ENCODE measurements at places on chromosomes 13 and 19.

DNA sequence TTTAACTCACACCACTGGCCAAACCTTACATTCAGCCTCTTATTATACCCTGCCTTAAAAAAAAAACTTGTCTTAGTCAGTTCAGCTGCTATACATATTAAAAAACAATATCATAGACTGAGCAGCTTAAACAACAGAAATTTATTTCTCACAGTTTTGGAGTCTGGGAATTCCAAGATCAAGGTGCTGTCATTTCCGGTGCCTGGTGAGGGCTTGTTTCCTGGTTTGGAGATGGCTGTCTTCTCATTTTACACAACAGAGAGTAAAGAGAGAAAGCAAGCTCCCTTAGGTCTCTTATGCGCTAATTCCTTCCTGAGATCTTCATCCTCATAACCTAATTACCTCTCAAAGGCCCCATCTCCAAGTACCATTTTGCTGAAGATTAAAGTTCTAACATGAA is 769.2 kb downstream of the DIAPH3 start:
- DNase-seq, result no peak

GRCh38 chr13:51541809-51542258 is 42.4 kb upstream of the WDFY2 start:
- DNase-seq, result no peak

DNA sequence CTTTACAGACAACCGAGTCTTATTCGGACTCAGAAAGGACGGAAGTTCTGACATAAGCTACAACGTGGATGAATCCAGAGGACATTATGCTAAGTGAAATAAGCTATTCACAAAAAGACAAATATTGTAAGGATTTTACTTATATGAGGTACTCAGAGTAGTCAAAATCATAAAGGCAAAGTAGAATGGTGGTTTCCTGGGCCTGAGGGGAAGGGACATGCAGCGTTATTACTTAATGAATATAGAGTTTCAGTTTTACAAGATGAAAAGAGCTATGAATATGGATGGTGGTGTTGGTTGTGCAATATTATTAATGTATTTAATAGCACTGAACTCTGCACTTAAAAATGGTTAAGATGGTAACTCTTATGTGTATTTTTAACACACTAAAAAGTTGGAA is 419.1 kb upstream of the SGCG start:
- DNase-seq, result no peak

DNA sequence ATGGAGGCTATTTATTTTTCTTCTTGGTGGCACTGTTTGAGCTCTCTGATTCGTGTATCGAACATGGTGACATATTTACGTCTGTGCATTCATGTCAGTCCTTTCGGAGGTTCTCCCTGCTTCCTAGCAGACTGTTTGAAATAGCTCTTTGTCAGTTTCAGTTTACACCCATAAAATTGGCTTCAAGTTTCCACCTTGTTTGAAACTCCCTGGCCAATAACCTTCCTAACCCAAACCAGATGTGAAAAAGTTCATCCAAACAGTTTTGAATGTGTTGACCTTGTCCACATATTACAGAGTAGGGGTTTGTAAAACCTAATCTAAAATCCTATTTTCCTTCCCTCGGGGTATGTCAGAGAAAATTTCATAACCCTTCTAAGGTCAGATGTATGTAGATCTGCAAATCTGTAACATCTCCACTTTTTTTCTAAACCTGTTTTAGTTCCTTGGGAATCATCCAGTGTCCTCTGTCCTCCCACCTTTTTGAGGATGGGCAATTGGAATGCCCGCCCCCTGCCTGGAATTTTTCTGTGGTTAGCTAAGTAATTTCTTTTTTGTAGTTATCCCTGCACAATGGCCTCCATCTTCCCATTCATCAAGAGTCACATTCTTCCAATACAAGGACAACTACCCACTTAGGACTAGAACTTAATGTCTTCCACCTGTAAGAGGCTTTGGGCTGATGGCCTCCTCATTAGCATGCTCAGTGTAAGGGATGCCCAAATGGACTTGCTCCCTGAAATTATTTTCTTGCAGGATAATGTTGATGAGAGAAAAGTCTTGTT is 499.8 kb downstream of the GPC6 start:
- DNase-seq, result no peak

- DNase-seq, result no peak
Measured at GRCh38 chr13:110914081-110914330, 863 bp downstream of the ANKRD10 start.

DNA sequence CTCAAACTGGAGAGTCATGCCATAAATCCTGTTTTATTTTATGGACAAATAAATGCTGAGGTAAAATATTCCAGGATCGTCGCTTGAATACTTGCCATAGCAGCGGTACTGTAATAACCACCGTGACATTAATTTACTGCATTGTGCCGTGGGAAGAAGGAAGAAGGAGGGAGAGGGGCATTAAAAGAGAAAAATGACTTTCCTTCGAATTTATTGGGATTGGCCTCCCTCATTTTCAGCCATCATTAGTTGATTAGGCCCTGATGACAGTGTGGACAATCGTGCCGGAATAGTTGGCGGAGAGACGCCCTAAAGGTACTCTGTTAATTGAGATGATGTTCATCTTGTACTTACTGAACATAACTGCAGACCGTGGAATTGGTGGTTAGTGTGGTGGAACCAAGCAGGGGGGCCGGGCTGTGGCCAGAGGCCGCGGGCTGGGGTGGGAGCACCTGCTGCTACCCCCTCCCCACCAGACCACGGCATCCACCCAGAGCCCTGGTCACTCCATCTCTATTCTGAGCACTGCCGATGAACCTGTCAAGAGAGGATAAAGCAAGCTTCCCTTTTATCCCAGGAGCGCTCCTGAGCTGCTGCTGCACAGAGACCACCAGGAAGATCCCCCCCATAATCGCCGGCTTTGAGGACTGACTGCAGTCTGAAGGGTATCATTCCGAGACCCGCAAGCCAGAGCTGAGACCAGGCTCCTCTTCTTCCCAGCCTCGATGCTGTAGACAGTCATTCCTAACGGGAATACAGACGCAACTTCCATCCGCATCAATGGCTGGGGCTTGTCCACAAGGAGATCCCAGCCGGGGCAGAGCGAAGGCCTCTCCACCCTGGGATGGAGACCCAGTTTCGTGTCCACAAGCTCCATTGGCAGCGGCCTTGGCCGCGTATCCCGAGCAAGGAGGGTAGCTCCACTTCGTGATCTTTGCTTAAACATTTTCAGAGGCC is 168.3 kb upstream of the TSHZ3 start:
- no peak for DNase-seq

DNA sequence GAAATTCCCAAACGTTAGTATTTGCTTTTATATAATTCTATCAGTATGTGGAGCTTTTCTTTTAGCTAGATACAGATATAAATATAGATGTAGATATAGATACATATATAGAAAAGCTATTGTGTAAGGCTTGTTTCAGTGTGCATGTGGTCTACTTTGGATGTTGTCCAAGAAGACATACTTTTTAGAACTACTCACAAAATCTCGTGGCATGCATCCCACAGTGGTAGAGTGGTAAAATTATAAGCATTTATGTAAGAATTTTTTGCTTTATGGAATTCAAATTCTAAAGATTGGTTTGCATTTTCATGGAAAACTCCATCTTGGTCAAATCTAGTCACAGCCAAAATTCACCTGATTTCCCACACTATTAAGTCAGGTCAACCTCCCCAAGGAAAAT is 880.4 kb downstream of the EFNB2 start:
- no peak for DNase-seq

- DNase-seq, result no peak
Measured at GRCh38 chr19:51473009-51473707, 5.2 kb upstream of the CEACAM18 start.

DNA sequence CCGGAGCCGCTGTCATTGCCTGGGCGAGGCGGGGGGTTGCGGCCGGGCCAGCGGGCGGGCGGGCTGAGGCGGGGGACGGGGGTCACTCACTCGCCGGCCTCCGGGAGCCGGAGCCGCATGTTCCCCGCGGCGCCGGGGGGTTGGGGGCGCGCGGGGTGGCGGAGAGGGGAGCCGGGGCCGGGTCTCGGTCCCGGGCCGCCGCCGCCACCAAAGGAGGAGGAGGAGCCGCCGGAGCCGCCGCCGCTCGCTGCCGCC is 149 bp downstream of the MED26 start:
- DNase-seq, result no peak

DNA sequence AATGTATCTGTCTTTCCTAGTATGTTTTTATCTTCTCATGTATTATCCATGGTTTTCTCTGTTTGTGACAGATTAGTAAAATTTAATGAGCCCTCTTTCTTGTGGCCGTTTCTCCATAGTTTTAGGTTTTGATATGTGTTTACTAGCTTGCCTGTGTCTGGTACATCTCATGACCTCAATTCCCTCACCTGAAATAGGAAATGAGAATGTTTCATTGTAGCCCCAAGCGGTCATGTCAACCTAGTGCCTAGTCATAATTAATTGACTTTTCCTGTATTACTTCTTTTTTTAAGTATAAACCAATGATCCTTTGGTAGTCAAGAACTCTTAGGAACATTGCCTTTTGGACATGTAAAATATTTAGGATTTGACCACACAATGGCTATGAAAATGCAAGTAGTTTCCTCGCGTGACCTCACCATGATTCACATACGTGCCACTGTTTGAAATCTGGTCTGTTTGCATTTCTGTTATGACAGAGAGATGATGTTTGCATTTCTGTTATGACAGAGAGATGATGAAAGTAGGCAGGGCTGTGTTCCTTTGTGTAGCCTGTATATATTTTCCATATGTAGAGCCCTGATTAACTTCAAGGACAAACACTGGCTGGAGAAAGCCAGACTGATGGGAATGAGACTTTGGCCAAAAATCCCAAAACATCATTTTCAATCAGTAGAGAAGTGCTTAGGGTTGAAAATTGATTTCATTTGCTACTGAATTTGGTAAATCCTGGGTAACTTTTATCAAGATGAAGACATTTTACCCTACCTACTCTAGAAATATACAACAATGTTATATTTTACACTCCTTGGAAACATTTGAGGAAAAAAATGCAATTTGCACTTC is 104.8 kb downstream of the TNFRSF19 start:
- no peak for DNase-seq

- DNase-seq, result no peak
Measured at GRCh38 chr19:42421101-42421500, 6.1 kb downstream of the LIPE start.

GRCh38 chr13:113493315-113493951 is 2.9 kb upstream of the DCUN1D2 start:
- no peak for DNase-seq

- DNase-seq, result no peak
Measured at GRCh38 chr13:41706152-41706551, 248.8 kb downstream of the RGCC start.

DNA sequence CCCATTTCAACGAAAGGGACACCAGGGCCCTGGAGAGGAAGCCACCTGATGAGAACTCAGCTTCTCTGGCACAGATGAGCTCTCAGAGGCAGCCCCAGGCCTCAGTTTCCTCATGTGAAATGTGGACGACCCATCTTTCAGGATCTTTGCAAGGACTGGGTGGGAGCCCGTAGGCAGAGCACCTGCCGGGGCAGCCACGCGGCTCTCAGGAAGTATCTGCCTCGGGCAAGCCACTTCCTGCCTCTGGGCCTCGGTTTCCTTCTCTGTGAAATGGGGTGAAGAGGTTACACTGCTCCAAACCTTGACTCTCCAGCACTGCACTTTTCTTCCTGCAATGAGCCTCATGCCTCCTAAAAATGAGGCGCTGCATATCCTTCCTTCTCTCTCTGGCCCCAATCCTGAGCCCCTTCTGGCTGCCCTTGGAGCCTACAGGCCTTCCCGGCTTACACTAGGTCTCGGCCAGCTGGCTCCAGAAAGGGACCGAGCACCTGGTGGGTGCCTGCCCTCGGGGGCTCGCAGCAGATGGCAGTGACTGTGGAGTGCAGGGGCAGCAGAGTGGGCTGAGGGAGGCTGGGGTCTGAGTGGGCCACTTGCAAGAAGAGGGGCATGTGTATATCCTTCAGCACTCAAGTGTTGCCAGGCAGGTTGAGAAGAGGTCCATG is 3.5 kb downstream of the SSBP4 start:
- no peak for DNase-seq

Measured in GOT3 (cell line).